Activated naive CD8-positive, alpha-beta T cell treated with anti-CD3 and anti-CD28 coated beads for 36 hours (primary cell): ENCODE measurements at places on chromosomes 7 and 10. TPM values are rescaled to one million over a fixed set of nuclear protein-coding genes. Genes with fewer than 3 reads are reported as not detected.

GRCh38 chr7:54788664-54789063 lies 29.7 kb upstream of the SEC61G start:
- DNase-seq = peak; percentile 20

Gene ORC5
- total RNA-seq = 31.5 TPM

GRCh38 chr10:98377001-98377400 lies 38.0 kb downstream of the PYROXD2 start:
- DNase-seq = no peak

Gene SLC26A3
- total RNA-seq = not detected

DNA sequence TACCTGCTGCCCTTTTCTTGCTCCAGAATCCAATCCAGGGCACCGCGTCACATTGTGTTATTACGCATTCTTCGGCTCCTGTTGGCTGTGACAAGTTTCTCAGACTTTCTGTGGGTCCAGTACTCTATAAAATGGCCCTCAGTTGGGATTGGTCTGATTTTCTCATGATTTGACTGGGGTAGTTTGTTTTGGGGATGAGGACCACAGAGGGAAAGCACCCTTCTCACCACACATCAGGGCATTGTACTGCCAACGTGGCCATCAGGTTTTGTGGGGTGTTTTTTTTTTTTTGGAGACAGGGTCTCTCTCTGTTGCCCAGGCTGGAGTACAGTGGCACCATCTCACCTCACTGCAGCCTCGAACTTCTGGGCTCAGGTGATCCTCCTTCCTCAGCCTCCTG lies 17.0 kb upstream of the ORAI2 start:
- no peak for DNase-seq

DNA sequence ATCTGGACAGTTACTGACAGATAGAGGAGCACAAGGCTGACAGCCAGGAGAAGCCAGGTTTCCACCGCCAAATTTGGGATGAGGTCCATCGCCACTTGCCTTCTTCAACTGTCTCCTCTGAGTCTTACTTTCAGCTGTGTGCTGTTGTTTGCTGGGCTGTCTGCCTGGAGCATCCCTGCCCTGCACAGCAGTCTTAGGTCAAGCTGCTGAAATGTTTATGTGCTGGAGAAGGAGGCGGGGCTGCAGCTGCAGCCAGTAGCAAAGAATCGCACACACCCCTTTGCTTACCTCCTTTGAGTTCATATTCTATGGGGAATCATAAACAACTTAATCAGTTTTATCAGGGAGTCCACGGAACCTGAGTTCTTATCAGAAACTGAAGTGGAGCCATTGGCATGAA lies 20.1 kb upstream of the CYP3A5 start:
- DNase-seq = no peak

DNA sequence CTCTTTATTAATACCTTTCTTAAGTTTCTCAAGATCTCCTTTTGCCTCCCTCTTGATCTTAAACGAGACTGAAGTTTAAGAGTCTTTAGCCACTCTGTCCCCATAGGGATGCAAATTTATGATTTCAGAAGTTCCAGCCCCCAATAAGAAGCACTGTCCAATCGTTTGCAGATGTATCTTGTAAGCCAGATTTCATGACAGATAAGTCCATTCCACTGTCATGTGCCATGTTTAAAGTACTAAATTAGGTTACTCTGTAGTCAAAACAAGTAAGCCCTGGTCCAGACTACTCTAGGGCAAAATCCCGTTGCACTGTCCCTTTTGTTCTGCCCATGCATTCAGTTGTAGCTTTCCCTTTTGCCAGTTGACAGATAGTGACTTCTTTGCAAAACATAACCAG lies 157.2 kb upstream of the KAT6B start:
- no peak for DNase-seq

Gene CNPY1
- total RNA-seq = not detected

DNA sequence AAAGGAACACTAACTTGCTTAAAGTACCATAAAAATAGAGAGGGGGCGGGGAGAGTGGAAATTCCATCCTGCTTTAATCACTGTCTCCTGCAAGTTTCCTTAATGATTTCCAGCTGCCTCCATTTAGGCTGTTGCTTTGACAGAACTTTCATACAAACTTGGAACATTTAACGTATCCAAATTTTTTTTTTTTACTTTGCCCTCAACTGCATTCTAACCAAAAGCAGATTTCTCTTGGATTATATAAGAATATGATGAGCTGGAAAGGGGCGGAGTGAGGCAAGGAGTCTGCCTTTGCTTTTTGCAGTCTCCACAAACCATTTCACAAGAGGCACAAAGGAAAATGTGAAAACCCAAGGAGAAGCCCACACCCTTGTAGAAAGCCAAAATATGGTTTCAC lies 46.6 kb upstream of the COL1A2 start:
- DNase-seq = no peak

Gene STAG3
- 21.4 TPM for total RNA-seq

Gene CRHR2
- not detected for total RNA-seq

DNA sequence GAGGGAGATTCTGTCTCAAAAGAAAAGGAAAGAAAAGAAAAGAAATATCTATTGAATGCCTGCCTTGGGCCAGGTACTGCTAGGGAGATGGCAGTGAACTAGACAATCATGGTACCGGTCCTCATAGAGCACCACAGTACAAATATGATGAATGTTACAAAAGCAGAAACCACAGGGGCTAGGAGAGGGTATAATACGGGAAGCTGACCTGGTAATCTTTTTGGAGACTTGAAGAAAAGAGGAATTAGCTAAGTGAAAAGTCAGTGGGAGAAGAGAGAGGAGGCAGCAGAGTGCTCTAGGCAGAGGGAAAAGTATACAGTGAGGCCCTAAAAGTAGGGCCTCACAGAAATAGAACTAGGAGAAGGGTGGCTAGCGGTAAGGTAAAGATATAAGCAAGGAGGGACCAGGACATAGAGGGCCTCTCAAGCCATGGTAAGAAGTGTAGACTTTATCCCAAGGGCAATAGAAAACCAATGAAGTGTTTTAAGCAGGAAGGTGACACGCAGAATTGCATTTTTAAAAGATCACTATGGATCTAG lies 42.8 kb upstream of the WNT8B start:
- DNase-seq = no peak

- DNase-seq = no peak
Observed at GRCh38 chr7:47153058-47153457, 428.9 kb downstream of the TNS3 start.

DNA sequence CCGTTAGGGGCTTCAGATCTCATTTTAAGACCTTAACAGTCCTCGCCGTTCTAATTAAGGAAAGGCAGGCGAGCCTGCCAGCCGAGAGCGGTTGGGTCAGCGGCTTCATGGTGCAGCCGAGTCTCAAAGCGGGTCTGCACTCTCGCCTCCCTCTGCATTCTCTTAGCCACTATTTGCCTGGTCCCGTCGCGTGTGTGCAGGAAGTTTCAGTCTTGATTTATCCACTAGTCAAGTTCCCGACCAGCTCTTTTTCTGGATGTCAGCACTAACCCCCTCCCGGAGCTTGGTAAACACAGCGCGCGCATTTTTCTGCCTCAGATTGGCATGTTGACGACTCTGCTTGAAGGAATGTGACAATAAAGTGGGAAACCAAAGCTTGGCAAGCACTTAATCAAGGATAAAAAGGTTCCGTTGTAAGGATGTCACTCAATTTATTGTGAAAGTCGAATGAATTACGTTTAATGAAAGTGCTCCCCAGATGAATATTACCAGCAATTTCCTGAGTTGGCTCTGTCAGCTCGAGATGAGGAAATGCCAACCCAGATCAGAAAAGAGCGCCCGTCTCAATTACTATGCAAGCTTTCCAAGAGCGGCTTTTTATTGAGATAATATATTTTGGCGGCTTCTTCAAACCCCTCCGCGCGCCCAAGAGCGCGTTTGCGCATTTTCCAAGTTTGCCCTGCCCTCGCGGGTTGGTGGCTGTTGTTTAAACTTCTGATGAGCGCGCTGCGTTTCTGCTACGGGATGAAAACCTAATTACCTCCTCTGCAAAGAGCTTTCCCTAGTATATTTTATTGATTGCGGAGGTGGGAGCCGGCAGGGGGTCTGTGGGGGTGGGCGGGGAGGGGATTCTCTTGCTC lies 7.9 kb downstream of the NXPH1 start:
- DNase-seq = no peak

GRCh38 chr10:114100848-114101741 lies 57.4 kb downstream of the ADRB1 start:
- no peak for DNase-seq

- no peak for DNase-seq
Observed at GRCh38 chr10:23035569-23035968, 59.8 kb upstream of the MSRB2 start.

DNA sequence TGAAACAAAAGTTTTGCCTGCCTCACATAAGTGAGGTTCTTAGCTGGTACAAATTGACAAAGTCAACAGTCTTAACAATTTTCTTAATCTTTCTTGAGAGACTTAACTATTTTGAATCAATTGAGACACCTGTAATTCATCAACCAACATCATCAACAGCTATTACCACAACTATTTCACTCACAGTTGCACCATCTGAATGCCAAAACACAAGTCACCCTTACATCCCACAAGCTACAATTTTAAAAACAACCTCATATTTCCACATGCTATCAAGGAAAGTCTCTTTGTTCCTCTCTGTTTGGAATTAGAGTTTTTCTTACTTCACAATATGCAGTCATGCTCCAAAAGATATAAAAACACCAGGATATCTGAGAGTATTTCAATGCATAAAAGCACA lies 4.9 kb downstream of the SMURF1 start:
- no peak for DNase-seq

- DNase-seq = no peak
Observed at GRCh38 chr10:35498693-35499092, 106.4 kb upstream of the GJD4 start.

Gene CABCOCO1
- not detected for total RNA-seq

DNA sequence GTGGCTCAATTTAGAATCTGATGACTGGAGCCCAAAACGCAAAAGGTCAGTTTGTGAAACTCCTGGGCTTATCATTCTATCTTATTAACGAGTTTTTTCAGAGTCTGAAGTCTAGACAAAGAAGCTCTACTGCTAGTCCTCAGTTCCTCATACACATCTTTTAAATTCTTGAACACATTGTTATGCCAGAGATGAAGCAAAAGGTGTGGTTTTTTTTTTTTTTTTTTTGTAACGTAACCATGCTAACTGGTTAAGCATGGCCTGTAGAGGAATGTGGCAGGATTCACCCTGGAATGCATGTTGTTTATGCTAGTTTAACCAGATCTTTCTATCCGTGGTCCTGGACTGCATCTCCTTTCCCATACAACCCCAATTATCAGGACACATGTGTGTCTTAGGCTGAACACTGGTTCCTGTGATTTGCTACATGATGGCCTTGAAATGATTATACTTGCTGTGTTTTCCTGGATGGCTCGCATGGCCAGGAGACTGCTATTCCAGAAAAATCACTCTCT lies 79.3 kb upstream of the MDFIC start:
- no peak for DNase-seq

GRCh38 chr10:130461631-130462030 lies 325.4 kb downstream of the GLRX3 start:
- no peak for DNase-seq

DNA sequence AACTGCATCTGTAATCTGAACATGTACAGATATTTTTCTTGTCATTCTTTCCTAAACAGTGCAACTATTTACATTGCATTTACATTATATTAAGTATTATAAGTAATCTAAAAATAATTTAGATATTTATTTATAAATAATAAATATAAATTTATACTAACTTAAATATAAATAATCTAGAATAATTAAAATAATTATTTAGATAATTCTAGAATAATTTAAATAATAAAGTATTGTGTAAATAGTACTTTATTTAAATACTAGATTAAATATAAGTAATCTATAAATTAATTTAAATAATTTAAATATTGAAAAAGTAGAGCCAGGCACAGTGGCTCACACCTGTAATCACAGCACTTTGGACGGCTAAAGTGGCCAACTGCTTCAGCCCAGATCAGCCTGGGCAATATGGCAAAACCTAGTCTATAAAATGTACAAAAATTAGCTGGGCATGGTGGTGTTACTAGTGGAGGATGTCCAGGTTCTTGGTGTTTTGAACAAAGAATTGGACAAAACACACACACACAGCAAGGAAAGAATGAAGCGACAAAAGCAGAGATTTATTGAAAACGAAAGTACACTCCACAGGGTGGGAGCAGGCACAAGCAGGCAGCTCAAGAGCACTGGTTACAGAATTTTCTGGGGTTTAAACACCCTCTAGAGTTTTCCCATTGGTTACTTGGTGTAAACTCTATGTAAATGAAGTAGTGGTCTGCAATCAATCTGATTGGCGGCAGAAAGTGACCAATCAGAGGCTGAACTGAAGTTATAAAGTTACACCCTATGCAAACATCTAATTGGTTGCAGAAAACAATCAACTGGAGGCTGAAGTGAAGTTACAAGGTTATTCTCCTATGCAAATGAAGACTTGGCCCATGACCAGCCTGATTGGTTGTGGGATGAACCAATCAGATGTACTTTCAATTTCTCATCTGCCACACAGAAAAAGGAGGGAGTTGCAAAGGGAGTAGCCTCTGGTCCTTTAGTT lies 100.2 kb upstream of the SP4 start:
- no peak for DNase-seq

GRCh38 chr7:132739271-132739955 lies 163.1 kb upstream of the PLXNA4 start:
- no peak for DNase-seq

DNA sequence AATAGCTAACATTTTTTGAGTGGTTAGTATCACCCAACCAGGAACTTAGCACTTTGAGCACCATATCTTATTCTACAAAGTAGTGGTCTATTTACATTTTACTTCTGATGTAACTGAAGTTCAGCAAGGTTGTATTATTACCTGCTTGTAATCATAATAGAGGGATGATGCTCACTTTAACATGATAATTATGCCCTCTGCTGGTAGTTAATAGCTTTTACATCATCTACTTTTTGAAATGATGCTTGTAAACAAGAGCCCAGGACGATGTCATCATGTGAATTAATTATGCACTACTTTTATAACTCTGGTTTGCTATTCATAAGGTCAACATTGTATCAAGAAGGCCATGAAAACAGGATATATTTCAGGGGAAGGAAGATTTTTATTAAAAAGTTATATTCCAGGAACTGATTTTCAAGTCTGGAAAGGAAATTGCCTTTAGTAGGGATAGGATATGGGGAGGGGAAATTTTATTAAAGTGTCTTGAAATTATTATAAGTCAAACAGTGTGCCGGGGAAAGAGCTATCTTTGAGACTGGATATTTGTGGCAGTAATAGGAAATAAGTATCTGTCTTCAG lies 80.3 kb upstream of the SCIN start:
- no peak for DNase-seq

DNA sequence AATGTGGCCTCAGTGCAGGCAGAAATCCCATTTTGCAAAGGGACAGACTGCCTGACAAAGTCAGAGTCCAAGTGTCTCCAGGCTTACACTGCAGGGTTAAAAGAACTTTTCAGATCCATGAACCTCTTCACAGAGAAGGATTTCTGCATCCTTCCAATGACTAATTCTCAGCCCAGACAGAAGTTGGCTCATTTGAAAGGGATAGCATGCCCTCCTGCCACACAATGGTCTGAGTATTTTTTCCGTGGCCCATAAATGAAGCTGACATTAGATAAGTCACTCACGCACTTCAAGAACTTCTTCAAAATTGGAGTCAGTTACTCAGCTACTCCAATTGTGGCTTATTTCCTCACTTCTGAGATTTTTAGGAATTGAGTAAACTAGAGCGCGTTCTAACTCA lies 170.2 kb downstream of the PLXNA4 start:
- no peak for DNase-seq
